Inflammatory macrophage treated with lipopolysaccharide for 4 hours (primary cell): ENCODE measurements at places on chromosomes 1 and 21.

- DNase-seq = no peak
These were observed 185.5 kb downstream of the ZC3H11B start for GRCh38 chr1:219427403-219427802.

- no peak for DNase-seq
These were observed 421.5 kb downstream of the PTPRU start for GRCh38 chr1:29657816-29658215.

GRCh38 chr21:43345746-43346409 lies 81.1 kb downstream of the SIK1 start:
- peak; percentile 93 for DNase-seq

- DNase-seq = no peak
These were observed 168.2 kb downstream of the CLIC6 start for GRCh38 chr21:34836933-34837505.

GRCh38 chr1:92705446-92705845 lies 79.5 kb downstream of the EVI5 start:
- no peak for DNase-seq

DNA sequence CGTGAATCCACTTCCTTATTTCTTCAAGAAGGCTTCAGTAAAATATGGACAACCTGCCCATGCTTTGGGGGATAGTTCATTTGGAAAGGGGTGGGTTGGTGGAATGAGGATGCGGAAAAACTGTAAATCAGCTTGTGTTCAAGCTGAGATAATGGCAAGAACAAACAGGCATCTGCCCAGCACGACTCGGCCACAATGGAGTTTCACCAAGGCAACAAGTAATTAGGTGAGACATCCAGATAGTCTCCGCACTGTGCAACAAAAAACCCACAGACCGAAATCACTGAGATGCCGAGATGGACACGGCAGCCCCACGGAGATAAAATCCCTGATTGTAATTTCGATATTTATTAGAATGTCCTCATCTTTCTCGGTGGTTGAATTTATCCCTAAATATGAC lies 455.2 kb downstream of the AJAP1 start:
- DNase-seq = no peak

DNA sequence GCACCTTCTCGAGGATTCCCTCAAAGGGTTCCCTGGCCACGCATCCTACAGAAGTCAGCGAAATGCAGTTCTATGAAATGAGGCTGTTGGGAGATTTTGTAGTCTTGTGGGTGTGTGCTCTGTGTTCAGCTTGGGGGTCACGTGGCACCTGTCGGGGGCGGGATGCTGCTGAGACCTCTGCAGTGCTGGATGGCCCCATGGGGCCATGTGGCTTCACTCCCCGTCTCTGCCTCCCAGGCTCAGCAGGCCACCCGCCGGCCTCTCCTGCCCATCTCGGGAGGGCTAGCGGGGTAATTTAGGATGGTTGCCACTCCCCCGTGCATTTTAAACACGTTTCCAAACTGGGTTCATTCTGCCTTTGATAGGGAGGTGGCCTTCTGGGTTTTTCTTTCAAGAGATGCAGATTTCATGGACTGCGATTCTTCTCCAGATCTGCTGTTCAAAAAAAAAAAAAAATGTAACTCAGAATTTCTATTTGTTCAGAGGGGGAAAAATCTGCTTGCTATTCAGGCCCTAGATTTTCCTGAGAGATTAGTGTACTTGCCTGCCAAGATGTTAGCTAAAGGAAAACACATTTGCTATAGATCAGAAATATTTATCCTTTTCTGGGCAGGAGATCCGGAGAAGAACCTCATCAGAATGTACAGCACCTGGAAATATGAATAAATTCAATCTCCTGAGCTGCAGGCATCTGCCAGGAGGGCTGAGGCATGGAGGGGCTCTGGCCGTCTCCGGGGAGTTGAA lies 277.2 kb upstream of the VAMP3 start:
- DNase-seq = no peak

GRCh38 chr1:98104289-98104688 lies 183.5 kb upstream of the DPYD start:
- no peak for DNase-seq

GRCh38 chr21:35855484-35855883 lies 204.8 kb downstream of the SETD4 start:
- DNase-seq = peak; percentile 35

DNA sequence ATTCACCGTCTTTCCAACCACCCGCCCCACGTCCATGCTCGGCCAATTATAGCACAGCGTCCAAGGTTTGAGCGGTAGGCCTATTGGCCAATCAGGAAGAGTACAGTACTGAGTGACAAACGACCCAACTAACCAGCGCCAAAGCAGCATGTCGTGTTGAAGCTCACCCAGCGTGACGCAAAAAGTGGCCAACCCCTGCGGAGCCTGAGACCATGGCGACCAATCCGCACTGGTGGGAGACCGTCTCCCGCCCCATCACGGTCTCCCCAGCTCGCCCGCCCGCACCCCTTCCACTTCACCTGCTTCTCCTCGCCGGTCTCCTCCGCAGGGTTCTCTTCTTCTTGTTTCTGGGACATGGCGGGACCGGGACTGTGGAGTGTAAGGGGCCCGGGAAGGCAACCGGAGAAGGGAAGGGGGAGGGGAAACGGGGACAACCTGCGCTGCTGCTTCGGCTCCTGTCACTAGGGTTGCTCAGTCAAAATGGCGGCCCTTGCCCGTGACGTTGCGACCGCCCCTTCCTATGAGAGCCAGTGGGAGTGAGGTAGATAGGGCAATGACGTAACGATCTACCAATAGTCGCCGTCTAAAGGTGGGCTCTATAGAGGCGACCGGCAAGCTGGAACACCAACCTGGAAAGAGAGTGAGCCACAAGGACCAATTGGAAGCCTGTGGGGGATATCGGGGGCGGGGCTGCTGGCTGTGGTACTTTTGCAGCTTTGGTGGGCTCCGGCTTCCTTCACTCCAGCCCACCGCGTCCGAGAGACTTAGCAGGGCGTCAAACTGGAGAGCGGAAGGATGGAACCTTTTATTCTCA lies at the start of gene ENSA:
Gene ENSA (minus strand): TSS at position 498 of the 814 bp plus-strand sequence. CDS start 142 bp downstream, at position 356.
- peak; percentile 100 for DNase-seq

DNA sequence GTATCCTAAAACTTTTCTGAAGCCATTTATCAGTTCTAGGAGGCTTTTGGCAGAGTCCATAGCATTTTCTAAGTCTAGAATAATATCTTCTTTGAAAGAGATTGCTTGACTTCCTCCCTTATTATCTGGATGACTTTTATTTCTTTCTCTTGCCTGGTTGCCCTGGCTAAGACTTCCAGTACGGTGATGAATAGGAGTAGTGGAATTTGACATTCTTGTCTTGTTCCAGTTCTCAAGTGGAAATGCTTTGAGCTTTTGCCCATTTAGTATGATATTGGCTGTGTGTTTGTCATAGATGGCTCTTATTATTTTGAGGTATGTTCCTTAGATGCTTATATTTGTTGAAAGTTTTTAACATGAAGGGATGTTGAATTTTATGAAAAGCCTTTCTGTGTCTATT lies 1647.9 kb downstream of the PLA2G4A start:
- no peak for DNase-seq

DNA sequence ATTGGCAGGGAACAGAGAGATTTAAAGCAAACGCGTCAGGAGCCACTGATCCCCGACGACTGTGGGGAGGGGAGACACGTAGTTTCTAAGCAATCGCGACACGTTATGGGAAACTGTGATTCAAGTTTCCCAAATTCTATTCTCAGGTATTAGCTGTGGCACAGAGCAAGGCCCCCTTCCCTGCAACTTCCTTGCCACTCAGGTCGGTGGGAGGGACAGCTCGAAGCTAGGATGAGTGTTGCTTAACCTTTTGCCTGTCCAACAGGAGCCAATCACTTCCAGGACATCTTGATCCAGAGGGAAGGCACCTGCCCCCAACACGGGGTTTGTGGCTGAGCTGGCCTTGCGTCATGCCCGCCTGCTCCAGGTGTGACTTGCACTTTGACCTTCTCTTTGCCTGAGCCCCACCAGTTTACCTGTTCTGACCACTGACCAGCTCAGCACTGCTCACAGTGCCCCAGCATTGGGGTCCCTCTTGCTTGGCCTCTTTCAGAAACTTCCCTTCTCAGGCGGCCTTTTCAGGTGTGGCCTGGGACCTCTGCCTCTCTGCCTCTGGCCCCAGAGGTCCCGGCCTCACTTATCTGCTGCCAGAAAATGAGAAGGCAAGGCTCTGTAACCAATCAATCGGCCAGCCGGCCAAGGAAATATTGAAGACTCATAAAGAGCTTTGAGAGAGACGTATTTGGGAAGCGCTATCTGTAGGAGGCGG lies 24.6 kb downstream of the TEX35 start:
- no peak for DNase-seq

DNA sequence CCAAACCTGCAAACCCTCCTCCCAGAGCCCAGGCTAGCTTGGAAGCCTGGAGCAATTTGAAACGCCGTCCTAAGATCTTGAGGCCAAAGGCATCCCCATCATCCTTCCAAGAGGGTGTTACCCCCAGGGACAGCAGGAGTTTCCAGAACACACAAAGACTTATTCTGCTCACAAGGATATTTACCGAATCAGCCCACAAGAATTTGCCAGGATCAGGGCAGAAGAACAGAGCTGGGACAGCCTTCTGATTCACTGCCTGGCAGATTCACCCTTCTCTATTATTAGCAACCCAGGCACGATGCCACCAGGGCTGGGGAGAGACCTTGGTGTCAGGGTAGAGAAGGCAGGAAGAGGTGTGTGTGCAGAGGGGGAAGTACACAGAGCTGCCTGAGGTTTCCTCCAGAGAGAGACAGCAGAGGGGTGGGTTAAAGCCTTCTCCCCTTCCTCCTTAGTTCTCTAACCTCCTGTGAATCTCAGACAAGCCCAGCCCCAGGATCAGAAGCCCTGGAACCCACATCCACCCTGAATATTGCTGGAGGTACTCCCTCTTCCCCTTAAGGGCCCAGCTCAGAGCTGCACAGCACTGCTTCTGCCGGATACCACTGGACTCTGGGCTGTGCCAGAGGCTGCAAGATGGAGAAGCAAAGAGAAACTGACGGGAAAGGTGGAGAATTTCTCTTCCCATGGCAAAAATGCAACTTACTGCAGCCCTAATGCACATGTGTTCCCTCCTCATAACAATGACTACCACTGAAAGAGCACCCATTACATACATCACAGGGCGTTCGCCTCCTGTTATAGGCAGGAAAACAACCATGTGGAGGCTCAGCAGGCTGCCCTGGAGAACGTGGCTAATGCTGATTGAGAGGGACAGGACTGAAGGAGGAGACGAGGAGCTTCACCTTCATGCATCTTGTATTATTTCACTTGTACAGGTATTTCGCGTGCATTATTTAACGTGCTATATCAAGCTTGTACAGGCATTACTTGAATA lies 61.8 kb downstream of the ITPKB start:
- DNase-seq = peak; percentile 44

GRCh38 chr1:204503122-204503912 lies 8.7 kb upstream of the PIK3C2B start:
- DNase-seq = peak; percentile 82

GRCh38 chr1:177487481-177487880 lies 316.7 kb downstream of the BRINP2 start:
- DNase-seq = no peak

- no peak for DNase-seq
These were observed 33.9 kb downstream of the NDC1 start for GRCh38 chr1:53804181-53804580.
